ENCODE measurements at places on chromosomes 5 and 9.

- DNase-seq, result no peak
These were observed 212.6 kb downstream of the SPATA31D1 start for GRCh38 chr9:82201196-82201595.

GRCh38 chr9:38527503-38527902 lies 92.9 kb downstream of the ANKRD18A start:
- DNase-seq, result no peak

DNA sequence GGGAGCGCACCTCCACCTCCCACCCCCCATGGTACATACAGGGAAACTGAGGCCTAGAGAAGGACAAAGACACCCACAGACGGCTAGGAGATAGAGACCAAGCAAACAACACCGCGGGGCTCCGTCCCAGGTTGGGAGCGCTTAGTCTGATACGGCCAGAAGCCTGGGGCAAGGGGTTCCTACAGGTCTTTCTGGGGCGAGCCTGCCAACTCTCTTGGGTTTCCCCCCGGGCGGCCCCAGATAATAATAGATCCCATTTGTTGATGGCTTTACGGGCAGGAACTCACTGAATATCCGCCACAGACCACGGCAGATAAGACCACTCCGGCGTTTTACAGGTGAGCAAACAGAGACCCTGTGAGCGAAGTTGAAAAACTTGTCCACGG lies 5.0 kb upstream of the EBF1 start:
- DNase-seq, result peak; percentile 56

DNA sequence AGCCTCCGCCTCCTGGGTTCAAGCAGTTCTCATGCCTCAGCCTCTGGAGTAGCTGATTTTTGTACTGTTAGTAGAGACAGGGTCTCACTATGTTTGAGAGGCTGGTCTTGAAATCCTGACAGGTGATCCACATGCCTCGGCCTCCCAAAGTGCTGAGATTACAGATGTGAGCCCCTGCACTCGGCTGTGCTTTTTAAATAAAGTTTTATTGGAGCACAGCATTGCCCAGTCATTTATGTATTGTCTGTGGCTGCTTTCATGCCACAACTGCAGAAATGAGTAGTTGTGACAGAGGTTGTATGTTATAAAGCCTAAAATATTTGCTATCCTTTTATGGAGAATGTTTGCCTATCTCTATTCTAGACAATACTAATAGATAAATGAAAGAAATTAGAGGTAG lies 169.2 kb downstream of the AOPEP start:
- no peak for DNase-seq

All from posterior vena cava (tissue), 2 donors.